Cerebellar nuclear complex (tissue), 1 donor: ENCODE measurements at places on chromosomes 1 and 21.

GRCh38 chr1:164054331-164054730 lies 504.7 kb upstream of the PBX1 start:
- no peak for DNase-seq

GRCh38 chr1:18751425-18751824 lies 108.0 kb downstream of the TAS1R2 start:
- DNase-seq = no peak

- DNase-seq = no peak
These were observed 71.4 kb upstream of the ESRRG start for GRCh38 chr1:216794586-216794985.

- no peak for DNase-seq
These were observed 42.4 kb downstream of the AKNAD1 start for GRCh38 chr1:108814343-108815125.

- DNase-seq = no peak
These were observed 166.7 kb downstream of the UCK2 start for GRCh38 chr1:165994107-165994506.

- no peak for DNase-seq
These were observed 74.5 kb downstream of the ENAH start for GRCh38 chr1:225578251-225578977.

DNA sequence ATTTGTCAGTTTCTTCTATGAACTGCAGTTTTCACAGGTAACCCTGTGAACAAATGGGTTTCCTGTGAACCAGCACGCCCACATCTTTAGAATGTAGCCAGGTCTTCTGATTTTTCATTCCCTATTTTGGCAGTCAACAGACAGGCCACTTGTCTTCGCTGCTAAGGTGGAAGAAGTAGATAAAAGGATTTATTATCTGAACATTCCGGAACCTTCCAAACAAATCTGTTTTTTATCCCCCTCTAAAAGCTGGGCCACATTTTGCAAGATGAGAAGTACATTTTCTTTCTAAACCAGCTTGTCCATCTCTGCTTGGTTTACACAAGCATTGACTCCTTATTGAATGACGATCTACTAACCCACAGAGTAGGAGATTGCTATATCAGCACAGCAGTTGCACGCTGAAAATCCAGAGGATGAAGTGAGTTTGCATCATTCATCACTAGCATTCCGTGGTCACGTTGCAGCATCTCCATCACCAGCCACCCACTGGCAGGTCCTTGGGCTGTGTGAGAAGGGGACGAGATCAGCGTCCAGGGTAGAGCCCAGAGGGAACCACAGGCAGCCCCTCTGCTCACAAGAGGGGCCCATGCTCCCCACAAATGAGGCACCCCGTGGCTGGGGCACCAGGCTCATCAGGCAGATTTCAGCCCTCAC lies 83.5 kb downstream of the TOMM20 start:
- no peak for DNase-seq

GRCh38 chr1:165536016-165536415 lies 7.8 kb upstream of the LRRC52 start:
- DNase-seq = no peak

DNA sequence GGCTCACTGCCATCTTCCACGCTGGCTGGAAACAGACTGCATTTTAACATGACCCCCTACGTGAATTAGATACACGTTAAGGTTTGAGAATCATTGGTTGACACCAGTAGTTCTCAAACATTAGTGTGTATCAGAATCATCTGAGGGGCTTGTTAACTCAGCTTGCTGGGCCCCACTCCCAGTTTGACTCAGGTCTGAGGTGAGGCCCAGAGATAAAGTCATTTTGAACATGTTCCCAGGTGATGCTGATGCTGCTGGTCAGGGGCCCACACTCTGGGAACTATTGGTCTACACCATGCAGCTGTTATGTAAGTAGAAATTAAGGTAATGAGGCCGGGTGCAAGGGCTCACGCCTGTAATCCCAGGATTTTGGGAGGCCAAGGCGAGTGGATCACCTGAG lies 1.3 kb downstream of the LSM10 start:
- no peak for DNase-seq

DNA sequence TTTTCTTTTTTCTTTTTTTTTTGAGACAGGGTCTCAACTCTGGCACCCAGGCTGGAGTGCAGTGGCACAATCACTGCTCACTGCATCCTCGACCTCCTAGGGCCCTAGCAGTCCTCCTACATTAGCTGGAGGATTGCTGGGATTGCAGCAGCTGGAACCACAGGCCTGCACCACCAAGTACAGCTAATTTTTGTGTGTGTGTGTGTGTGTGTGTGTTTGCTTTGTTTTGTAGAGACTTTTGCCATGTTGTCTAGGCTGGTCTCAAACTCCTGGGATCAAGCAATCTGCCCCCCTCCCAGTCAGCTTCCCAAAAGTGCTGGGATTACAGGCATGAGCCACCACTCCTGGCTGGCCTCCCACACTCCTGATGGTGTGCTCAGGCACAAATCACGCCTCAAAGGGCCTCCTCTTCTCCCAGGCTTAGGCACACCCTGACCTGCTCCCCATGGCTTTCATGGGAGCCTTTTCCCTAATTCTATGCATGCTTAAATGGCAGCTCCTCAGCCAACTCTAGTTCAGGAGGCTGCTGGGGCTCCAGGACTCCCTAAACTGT lies 9.4 kb downstream of the FAM229A start:
- no peak for DNase-seq

DNA sequence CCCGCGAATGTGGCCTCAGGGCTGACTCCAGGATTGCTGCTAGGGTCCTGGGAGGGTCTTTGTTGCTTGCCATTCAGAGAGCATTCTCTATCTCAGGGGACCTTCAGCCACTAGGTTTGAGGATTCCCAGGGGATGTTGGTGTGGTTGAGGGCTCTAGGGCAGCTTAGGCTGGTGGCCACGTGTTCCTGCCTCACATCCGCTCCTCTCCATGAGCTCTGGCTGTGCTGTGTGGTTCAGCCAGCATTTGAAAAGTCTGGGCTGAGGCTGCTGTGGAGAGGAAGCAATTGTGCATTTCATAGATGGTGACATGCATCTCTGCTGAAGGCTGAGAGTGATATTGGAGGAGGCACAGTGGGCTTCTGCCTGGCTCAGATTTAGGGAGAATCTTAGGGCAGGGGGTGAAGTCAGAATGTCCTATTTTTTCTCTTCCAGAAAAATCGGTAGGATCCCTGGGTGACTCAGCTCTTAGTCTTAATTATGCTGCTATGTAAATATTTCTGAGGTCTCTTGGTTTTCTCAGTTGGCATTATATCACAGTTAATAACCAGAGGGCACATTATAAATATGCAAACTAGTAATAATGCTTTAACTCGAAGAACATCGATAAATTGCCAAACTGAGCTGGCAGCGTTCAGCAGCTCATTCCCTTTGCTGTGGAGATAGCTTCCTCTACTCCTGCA lies 182.3 kb downstream of the CAMTA1 start:
- DNase-seq = no peak

GRCh38 chr1:78916986-78917385 lies 89.5 kb downstream of the ADGRL4 start:
- DNase-seq = no peak

DNA sequence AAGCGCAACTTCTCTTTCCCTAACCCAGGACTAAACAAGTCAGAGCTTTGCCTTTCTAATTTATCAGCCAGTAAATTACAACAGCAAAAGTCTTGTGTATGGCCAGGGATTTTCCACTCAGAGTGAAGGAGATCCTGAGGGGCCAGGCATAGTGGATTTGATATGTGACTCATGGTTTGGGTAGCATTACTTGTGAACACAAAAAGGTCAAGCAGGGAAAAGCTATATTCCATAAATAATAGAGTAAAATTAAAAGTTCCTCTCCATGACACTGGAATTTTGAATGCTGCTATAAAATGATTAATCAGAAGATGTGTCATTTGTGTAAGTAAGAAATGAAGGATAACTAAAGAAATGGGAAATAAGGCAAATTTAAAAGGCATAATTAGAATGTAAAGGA lies 284.8 kb downstream of the HLX start:
- DNase-seq = no peak

DNA sequence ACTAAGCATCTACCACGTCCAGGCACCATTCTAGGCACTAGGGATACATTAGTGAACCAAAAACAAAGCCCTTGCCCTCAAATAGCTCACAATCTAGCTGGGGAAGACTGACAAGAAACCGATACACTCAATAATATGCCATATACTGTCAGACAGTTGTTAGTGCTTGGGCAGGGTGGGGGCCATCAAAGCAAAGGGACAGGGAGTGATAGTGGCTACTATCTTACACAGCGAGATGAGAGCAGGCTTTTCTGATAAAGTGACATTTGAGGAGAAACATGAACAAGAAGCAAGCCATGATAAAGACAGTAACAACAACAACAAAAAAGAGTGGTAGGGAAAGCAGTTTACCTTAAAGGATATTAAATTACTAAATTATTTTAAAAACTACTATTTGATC lies 41.1 kb downstream of the ERO1B start:
- DNase-seq = no peak

GRCh38 chr1:2526824-2527555 lies 594 bp upstream of the PANK4 start:
- no peak for DNase-seq

- DNase-seq = no peak
These were observed 1.5 kb downstream of the KCNC4 start for GRCh38 chr1:110211496-110212168.

GRCh38 chr21:38979271-38980121 lies 173.8 kb downstream of the ETS2 start:
- no peak for DNase-seq

DNA sequence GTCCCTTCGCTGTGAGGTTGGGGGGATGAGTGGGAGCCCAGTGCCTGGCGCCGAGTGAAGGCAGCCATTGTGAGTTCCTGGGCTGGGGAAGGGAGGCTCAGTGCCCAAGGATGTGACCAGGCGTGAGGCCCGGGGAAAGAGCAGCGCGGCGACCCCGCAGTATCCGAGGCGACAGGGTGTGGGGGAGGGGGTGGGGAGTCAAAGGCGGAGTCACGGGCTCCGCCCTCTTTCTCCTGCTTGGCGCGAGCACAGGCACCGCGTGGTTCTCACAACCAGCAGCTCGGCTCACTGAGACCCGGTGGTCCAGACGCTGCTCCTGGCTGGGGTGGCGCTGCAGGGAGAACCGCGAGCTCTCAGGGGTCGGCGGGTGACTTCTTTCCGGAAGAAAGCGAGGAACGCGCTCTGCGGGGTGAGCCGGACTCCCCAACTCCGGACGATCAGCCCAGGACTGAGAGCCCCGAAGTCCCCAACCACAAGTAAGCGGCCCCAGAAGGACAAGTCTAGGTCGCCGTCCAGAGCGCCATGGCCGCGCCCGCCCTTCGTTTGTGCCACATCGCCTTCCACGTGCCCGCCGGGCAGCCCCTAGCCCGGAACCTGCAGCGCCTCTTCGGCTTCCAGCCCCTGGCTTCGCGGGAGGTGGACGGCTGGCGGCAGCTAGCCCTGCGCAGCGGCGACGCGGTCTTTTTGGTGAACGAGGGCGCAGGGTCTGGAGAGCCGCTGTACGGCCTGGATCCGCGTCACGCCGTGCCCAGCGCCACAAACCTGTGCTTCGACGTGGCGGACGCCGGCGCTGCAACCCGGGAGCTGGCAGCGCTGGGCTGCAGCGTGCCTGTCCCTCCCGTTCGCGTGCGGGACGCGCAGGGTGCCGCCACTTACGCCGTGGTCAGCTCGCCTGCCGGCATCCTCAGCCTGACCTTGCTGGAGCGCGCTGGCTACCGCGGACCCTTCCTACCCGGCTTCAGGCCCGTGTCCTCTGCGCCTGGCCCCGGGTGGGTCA lies at the start of gene HPDL:
HPDL (plus strand) TSS at position 269 of the 997 bp plus-strand sequence; CDS start at position 523, 254 bp downstream.
- DNase-seq = no peak

- no peak for DNase-seq
These were observed 47.5 kb downstream of the DMAP1 start for GRCh38 chr1:44260792-44261170.

DNA sequence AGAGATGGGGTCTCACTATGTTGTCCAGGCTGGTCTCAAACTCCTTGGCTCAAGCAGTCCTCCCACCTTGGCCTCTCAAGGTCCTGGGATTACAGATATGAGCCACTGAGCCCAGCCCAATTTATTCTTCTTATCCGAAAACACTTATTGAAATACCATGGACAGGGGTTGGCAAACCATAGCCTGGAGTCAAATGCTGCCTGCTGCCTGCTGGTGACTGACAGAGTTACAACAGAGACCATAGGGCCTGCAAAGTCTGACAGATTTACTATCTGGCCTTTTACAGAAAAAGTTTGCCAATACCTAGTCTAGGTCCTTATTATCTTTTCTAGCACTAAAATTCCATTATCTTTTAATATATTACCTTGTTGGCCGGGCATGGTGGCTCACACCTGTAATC lies 87.1 kb upstream of the ZNF281 start:
- no peak for DNase-seq

DNA sequence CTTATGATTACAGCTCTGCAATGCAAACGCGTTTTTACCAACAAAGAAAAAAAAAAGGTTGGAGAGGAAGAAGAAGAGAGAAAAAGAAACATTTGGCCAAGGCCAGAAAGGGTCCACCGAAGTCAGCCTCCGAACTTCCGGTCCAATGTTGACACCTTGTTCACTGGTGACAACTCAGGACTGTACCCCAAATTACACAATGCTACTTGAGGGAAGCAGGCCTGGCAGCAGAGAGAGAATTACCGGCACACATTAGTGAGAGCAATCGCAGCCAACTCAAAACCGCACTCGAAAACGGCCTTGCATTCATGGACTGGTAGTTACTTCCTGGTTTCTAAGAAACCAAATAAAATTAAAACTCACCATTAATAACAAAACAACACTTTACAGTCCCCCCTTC lies 652.5 kb downstream of the KIF26B start:
- DNase-seq = no peak

GRCh38 chr1:100463791-100464424 lies 74.0 kb upstream of the GPR88 start:
- no peak for DNase-seq

DNA sequence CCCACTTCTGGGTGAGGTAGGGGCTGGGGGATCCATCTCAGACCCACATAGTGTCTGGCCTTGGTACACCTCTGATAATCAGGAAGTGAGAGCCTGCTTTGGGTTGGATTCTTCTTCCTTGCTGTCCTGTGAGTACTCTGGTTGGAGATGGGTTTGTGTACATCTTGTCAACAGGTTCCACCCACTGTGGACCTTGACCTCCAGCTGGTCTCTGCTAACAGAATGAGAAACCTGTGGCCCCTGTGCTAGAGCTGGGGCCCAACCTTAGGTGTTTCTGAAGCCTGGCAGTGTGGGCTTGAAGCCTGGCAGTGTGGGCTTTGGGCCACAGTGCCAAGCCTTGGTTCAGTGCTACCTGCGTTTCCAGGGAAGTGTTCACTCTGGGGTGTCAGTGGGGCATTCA lies 2.6 kb downstream of the ZBTB48 start:
- no peak for DNase-seq

DNA sequence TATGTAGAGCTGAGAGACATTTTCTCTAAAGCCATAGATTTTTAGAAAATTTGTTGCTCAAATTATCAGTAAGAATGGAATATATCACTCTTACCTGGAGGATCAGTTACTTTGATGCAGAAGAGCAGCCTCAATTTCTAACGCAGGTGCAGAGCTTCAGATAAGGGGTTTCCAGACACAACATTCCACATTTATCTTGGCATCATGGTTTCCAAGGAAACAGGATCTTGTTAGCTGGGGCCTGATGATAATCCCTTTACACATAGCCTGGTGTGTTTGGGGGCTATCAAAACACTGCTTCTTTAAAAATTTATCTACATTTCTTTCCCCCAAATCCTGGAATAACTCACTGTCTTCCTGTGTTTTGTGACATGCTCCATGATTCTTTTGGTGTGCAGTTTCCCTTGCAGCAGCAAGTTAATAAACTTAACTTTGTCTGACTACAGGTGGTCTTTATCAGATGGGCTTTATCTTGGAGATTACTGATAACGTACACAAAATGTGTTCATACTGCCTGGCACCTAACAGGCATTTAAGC lies 2.7 kb upstream of the STX12 start:
- no peak for DNase-seq

GRCh38 chr21:19400223-19400770 lies 996.7 kb upstream of the TMPRSS15 start:
- DNase-seq = no peak
